GM04504 (cell line): ENCODE measurements at places on chromosomes 16 and 17.

GRCh38 chr17:8153525-8153956 is 1.3 kb upstream of the PER1 start:
- DNase-seq, result peak; percentile 94

DNA sequence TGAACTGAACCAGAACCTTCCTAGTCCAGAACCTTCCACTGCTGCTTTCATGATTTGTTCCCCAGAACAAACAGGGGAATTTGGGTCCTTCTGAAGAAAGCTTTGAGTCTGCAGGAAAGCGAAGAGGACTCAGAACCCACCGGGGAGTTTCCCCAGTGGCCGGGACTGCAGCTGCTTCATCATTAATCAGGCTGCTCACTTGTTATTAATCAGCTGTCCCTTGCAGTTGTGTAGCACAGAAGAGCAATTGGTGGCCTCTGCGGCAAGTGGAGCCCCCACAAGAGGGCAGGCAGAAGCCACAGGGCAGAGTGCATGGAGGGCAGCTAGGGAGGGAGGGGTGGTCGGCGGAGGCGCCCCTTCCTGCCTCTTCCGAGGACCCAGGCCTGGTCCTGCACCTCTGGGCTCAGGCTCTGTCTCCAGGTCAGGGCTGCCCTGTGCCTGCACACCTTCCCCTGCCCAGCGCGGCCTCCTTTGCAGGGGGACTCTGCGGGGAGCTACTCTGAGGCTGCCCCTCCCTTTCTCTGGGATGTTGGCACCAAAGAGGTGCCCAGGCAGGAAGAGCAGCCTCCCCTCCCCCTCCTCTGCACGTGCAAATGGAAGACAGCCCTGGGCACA is 6.9 kb downstream of the CCL17 start:
- DNase-seq, result no peak

DNA sequence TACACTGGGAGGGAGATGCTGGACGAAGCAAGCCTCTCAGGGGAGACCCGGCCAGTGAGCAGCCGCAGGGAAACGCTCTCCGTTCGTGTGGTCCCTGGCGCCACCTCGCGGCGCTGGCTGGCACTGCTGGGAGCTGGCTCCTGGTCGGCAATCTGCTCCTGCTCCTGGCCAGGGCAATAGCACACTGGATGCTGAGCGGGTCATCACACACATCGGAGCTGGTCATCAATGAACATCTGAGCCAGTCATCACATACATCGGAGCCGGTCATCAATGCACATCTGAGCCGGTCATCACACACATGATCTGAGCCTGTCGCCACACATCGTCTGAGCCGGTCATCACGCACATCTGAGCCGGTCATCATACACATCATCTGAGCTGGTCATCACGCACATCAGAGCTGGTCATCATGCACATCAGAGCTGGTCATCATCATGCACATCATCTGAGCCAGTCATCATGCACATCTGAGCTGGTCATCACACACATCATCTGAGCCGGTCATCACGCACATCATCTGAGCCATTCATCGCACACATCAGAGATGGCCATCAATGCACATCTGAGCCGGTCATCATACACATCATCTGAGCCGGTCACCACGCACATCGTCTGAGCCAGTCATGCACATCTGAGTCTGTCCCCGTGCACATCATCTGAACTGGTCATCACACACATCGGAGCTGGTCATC is 217.3 kb downstream of the RBFOX3 start:
- no peak for DNase-seq

- no peak for DNase-seq
Measured at GRCh38 chr17:10797476-10798328, 6.2 kb downstream of the TMEM238L start.

DNA sequence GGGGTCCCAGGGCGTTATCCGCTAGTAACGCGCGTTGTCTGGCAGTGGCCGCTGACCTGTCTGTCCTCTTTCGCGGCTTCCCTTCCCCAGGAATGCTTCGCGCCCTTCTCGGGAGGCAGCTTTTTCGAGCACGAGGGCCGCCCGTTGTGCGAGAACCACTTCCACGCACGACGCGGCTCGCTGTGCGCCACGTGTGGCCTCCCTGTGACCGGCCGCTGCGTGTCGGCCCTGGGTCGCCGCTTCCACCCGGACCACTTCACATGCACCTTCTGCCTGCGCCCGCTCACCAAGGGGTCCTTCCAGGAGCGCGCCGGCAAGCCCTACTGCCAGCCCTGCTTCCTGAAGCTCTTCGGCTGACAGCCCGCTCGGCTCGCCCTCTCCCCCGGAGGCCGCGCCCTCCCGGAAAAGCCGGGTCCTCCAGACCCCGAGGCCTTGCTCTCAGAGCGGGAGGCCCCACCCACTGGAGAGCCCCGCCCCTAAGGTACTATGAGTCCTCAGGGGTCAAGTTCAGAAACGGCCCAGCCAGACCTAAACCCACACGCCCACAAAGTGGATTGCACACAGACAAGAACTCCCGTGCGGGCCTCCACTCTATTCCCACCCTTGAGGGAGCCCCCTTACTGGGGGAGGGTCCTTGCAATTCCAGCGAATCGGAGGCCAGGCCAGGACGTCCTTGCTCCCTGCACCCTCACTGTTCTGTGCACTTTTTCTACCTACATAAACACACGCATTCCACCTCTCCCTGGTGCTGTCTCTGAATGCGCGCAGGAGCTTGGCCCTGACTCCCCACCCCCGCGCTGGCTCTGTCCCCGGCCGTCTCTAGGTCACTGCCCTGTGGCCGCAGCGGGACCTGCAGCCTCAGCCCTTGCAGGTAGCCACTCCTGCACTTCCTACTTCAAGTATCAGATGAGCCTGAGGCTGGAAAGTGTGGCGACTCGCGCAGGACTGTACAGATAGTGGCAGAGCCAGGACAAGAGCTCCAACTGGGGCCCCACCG is 5.4 kb upstream of the SLC5A2 start:
- no peak for DNase-seq

- no peak for DNase-seq
Measured at GRCh38 chr16:3954411-3954921, 74.0 kb upstream of the CREBBP start.

DNA sequence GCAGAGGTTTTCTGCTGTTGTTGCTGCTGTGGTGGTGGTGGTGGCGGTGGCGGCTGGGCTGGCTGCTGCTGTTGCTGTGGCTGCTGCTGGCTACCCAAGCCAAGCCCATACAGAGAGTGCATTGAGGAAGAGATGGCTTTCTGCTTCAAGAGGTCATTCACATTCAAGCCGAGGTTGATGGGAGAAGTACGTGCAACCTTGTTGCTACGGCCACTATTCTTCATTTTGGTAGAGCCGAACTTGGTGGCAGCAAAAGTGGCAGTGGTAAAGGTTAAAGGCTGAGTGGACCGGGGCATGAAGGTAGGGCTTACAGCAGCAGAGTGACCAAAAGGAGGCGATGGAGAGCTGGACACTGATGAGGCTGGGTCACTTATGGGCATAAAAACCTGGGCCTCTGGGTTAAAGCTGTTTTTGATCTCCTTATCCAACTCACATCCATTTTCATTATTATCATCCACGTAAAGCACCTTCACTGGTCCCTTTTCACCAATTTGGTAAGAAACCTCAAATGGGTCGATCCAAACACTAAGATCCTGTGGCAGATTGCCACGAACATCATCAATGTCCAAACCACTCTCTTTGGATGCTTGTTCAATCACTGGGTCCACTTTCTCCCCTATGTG is 2.8 kb downstream of the TOB1 start:
- DNase-seq, result no peak

DNA sequence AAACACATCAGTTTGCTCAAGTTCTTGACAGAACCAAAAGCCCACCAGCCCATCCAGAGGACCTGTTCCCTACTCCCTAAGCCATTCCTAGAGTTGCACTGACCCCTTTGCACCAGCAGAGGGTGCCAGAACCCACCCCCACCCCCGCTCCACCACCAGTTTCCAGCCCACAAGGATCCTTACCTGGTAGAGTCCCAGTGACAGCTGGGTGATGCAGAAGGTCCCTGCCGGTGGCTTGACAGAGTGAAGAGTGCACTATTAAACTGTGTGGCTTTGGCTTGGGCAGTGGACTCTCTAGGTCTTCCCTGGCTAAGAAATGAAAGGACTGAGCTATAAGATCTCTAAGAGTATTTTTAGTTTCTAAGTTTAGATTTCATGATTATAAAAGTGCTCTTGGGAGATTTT is 73.3 kb upstream of the MTMR4 start:
- DNase-seq, result peak; percentile 12

- no peak for DNase-seq
Measured at GRCh38 chr17:18181358-18181757, 2.3 kb upstream of the ALKBH5 start.

DNA sequence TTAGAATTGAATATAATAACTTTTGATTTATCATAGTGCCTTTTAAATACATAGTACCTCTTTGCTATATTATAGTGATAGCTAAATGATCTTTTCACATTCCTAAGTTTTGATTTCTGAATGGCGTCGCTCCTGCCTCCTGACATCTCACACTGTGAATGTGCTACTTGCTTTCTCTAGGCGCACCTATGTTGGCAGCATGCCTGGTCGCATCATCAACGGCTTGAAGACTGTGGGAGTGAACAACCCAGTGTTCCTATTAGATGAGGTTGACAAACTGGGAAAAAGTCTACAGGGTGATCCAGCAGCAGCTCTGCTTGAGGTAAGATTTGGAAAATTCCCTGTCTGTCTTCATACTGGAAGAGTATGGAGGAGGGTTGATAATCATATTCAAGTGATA is 29.8 kb upstream of the ABCC11 start:
- DNase-seq, result no peak

DNA sequence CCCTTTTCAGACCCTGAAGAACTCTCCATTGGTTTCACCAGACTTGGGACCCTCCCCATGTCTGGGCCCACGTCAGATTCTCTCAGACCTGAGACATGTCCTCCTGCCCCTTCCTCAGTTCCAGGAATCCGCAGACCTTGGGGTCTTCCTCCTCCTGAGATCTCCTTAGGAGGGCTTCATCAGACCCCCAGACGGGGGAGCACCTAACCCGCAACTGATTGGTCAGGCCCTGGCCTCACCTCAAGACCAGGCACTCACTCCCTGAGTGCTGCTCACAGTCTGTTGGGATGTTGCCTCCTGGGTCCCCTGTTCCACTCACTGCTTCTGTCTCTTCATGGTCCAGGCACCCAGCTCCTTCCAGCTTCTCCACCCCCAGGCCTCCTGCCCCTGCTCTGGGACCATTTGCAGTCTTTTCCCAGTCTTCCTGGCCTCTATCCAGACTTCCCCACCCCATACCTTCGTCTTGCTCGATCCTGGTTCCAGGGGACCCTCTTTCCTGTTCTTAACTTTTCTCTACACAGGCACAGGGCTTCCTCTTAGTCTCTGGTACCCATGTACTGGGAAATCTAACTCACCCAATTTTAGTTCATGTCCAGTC is 1.2 kb downstream of the GID4 start:
- no peak for DNase-seq

- DNase-seq, result no peak
Measured at GRCh38 chr17:82536512-82537201, 17.1 kb downstream of the FOXK2 start.

GRCh38 chr17:41404024-41404671 is 6.7 kb upstream of the KRT31 start:
- DNase-seq, result peak; percentile 88

DNA sequence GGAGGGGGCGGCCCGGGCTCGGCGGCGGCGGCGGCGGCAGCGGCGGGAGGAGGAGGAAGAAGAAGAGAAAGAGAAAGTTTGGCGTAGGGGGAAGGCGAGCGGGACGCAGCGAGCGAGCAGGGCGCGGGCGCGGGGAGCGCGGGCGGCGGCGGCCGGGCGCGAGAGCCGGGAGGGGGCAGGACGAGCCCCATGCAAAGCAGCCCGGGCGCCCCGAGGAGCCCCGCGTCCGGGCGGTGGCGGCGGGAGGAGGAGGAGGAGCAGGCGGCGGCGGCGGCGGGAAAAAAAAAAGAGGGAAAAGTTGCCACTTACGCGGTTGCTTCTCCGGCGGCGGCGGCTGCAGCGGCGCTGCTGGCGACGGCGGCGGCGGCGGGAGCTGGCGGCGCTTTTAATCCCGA is 10.3 kb upstream of the ZFHX3 start:
- no peak for DNase-seq

DNA sequence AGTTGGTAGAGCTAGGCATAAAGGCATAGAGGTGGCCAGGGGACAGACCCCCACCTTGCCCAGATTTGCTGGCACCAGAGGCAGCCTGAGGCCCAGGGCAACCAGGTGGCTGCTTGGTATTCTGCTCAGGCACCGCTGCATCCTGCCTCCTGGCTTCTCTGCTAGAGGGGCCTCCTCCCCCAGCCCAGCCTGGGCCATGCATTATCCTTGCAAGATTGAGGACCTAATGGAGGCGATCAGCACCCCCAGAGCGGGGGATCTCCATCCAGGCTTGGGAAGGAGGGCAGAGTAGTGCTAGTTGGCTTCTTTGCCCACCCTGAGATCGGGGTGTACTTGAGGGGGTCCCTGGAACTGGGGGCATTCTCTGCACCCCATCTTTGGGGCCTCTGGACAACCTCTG is 23.8 kb downstream of the CDK5RAP3 start:
- DNase-seq, result no peak

DNA sequence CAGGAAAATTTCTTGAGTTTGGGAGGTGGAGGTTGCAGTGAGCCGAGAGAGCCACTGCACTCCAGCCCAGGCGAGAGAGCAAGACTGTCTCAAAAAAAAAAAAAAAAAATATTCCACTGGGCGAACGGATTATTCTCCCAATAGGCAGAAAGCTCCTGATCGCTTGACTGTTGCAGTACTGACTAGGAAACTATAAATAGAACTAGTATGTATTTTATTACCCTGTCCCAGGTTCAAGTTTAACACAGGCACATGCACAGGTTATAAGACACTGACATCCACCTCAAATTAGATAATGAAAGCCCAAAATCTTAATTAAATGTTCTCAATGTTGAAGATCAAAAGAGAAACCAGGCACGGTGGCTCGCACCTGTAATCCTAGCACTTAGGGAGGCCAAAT is 11.5 kb downstream of the PARN start:
- no peak for DNase-seq

DNA sequence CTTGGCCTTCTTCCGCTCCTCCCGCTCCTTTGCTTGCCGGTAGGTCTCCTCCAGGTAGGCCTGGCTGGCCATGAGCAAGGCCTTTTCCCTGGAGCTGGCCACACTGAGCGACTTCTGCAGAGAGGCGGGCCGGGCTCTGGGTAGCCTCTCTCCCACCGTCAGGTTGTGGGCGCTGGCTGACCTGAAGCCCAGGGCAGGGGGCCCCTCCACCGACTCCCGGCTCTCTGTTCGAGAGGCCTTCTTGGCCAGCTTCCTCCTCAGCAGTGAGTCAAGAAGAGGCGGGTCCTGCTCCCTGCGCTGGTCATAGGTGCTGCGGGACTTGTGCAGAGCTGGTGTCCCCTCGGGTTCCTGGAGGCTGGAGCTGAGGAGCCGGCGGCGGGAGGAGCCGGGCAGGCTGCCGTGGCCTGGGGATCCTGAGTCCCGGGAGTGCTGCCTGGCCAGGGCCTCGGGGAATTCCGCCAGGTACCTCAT is 12.8 kb downstream of the GPR179 start:
- no peak for DNase-seq

- no peak for DNase-seq
Measured at GRCh38 chr16:78877114-78877655, 723.4 kb downstream of the MAF start.

DNA sequence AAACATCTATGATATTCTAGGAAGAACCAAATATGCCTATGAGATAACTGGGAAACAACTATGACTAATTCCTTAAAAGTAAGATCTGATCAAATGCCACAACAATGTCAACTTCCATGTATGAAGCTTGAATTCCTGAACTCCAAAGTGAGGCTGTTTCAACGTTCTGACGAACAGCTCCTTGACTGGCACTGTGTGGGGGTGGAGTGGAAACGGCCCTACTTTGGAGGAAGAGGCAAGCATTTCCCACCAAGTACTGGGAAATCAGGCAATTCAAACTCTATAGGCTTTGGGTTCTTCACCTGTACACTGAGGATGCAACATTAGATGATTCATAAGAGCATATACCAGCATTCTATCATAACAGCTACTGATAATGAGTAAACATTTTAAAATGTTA is 187.2 kb downstream of the CDK5R1 start:
- DNase-seq, result no peak
